Kidney (tissue), 22 donors: ENCODE measurements at places on chromosomes 16 and 17.

DNA sequence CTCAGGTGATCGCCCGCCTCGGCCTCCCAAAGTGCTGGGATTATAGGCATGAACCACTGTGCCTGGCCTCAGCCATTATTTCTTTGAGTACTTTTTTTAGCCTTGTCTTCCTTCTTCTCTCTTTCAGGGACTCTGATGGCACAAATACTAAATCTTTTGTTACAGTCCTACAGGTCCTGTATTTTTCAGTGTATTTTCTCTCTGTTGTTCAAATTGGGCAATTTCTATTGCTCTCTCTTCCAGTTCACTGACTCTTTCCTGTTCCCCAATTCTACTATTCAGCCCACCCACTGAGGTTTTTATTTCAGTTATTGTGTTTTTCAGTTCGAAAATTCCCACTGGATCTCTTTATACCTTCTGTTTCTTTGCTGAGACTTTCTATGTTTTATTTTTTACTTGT is 7.5 kb upstream of the DOK4 start:
- no peak for DNase-seq
- no peaks in the 10 kb centered on the region for H3K36me3 ChIP-seq
- no peaks in the 10 kb centered on the region for H3K4me1 ChIP-seq
- no peak overlapping the region for H3K27ac ChIP-seq
- no peaks in the 10 kb centered on the region for H3K27me3 ChIP-seq

DNA sequence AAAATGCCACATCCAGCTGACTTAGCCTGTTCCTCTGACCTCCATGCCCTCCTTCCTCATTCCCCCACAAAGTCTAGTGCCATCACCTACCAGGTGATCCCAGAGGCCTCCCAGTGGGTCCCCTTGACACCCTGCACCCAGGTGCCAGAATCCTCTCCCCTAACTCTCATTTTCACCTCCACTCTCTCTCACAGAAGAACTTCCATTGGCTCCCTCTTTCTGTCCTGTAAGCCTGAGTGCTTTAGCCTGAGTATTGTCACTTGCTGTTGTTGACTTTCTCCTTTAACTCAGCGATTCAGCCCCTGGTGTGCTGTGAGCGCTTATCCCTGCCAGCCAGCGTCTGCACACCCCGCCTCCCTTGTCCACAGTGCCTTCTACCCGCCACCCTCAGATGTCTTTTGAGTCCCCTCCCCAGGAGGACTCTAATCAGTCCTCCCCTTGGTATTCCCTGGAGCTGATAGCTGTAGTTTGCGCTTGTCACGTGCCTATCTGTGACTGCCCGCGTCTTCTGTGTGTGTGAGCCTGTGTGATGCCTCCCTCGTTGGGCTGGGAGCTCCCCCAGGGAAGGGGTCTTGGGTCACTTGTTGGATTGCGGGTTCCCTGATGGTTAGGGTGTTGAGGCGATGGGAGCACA is 31.9 kb downstream of the ARHGAP23 start:
- H3K27ac ChIP-seq: no peak overlapping the region
- DNase-seq: no peak
- no peaks in the 10 kb centered on the region for H3K27me3 ChIP-seq
- no peak overlapping the region for H3K4me3 ChIP-seq
- no peaks in the 10 kb centered on the region for H3K4me1 ChIP-seq
- no peaks in the 10 kb centered on the region for H3K36me3 ChIP-seq

DNA sequence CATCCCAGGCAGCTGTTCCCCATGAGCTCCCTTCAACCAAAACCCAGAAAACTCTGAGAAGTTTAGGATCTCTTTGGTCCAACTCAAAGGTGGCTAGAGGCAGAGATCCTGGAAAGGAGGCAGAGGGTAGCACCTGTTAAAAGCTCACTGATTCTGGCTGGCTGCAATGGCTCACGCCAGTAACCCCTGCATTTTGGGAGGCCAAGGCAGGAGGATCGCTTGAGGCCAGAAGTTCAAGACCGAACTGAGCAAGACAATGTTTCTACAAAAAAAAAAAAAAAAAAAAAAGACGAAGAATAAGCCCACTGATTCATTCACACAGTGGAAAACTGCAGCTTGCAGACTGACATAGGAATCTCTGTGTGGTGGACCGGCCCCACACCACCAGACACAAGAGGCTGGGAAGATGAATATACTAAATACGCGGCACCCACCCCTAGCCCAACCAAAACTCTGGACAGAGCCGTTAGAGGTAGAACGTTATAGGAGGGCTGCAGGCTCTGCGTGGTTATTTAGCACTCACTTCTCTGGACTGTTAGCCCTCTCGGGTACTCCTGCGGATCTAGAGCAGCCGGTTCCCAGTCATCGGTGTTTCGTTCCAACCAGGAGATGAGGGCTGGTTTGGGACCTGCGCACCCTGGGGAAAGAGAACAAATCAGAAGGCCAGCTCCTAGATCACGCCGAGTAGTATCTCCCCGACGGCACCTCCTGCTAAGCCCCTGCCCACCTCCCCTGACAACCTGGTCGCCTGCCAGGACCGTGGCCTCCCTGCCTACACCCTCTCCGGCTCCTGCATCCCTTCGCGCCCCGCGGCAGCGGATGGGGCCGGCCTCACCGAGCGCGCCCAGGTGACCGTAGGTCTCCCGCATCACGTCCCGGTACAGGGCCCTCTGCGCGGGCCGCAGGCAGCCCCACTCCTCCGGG is 925 bp downstream of the ZNF689 start:
- H3K36me3 ChIP-seq: peaks cover 13% of the 10 kb centered on the region
- DNase-seq: peak; percentile 78
- peak overlapping the region; percentile 97 for H3K27ac ChIP-seq
- H3K27me3 ChIP-seq: no peaks in the 10 kb centered on the region
- peak overlapping the region; percentile 87 for H3K4me3 ChIP-seq
- no peaks in the 10 kb centered on the region for H3K4me1 ChIP-seq

- H3K36me3 ChIP-seq: no peaks in the 10 kb centered on the region
- H3K27me3 ChIP-seq: peaks cover 16% of the 10 kb centered on the region
- no peak for DNase-seq
- no peak overlapping the region for H3K27ac ChIP-seq
- H3K4me1 ChIP-seq: no peaks in the 10 kb centered on the region
Observed at GRCh38 chr17:60145006-60145935, 4.5 kb upstream of the CA4 start.

DNA sequence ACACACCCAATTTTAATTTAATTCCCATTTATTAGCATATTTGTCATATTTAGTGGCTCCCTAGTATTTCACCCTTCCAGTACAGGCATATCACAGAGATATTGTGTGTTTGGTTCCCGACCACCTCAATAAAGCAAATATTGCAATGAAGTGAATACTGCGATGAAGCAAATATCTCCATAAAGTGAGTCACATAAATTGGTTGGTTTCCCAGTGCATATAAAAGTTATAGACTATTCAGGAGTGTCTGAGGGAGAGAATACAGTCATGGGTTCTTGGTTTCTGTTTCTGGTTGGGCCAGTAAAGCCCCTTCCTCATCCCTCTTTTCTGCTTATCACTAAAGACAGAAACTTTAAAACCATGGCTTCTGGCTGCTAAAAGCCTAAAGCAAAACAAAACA is 295.4 kb upstream of the AXIN2 start:
- no peaks in the 10 kb centered on the region for H3K27me3 ChIP-seq
- H3K4me1 ChIP-seq: no peaks in the 10 kb centered on the region
- no peaks in the 10 kb centered on the region for H3K36me3 ChIP-seq
- no peak overlapping the region for H3K27ac ChIP-seq

- no peaks in the 10 kb centered on the region for H3K36me3 ChIP-seq
- no peaks in the 10 kb centered on the region for H3K27me3 ChIP-seq
- peak overlapping the region; percentile 10 for H3K27ac ChIP-seq
Observed at GRCh38 chr17:68381076-68381900, 76.0 kb downstream of the WIPI1 start.

DNA sequence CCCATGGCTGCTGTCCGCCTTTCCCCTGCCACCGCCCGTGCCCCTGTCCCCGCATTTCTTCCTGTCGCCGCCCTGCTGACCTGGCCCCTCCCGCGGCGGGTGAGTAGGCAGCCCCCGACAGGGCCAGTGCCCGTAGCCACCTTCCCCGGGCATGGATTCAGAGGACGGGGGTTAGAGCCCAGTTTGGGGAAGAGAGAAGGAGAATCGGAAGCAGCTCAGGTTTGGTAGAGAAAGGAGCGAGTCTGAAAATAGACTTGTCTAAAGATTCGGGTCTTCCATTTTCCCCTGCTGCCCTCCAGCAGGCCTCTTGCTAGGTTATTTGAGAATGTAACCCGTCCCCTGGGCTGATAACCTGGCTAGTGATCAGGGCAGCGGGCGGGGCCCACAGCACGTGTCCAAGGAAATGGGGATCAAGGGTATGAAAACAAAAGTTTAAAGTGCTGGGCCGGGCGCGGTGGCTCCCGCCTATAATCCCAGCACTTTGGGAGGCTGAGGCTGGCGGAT is 7.9 kb upstream of the CLDN9 start:
- H3K4me1 ChIP-seq: no peaks in the 10 kb centered on the region
- no peaks in the 10 kb centered on the region for H3K36me3 ChIP-seq
- no peak overlapping the region for H3K27ac ChIP-seq

DNA sequence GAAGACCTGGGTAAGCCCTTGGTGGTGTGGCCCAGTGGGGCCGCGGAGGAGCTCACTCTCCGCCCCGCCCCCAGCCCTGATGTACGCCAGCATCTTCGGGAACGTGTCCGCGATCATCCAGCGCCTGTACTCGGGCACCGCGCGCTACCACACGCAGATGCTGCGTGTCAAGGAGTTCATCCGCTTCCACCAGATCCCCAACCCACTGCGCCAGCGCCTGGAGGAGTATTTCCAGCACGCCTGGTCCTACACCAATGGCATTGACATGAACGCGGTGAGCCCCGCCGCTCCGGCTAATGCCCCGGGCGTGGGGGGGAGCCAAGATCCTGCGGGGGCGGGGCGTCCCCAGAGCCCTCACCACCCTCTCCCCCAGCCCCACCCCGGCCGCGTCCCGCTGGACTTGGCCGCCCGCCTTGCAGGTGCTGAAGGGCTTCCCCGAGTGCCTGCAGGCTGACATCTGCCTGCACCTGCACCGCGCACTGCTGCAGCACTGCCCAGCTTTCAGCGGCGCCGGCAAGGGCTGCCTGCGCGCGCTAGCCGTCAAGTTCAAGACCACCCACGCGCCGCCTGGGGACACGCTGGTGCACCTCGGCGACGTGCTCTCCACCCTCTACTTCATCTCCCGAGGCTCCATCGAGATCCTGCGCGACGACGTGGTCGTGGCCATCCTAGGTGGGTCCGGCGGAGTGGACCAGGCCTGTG is 12.1 kb upstream of the DCAF7 start:
- no peak overlapping the region for H3K27ac ChIP-seq
- DNase-seq: peak; percentile 72
- no peak overlapping the region for H3K4me3 ChIP-seq

DNA sequence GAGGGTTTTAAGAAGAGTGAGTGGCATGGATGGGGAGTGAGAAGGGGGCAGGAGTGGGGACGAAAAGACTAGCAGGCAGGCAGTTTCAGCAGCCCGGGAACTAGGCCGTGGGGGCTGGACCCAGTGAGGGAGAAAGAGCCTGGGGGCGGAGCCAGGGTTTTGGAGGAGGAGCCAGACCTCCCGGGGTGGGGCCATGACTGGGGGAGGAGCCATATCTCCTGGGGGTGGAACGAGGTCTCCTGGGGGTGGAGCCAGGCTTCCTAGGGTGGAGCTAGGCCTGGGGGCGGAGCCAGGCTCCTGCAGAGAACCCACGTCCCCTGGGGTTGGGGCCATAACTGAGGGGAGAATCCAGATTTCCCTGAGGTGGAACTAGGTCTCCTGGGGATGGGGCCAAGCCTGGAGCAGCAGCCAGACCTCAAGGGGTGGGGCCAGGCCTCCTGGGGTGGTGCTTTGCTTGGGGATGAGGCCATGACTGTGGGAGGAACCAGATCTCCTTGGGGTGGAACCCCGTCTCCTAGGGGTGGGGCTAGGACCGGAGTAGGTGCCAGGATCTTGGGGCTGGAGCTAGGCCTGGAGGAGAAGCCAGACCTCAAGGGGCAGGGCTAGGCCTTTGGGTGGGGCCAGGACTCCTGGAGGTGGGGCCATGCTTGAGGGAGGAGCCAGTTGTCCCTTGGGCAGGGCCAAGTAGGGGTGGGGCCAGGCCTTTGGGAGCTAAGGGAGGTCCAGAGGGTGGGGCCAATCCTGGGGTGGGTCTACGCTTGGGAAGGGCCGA is 41.7 kb upstream of the JPH3 start:
- no peak overlapping the region for H3K4me3 ChIP-seq
- no peak overlapping the region for H3K27ac ChIP-seq
- H3K36me3 ChIP-seq: no peaks in the 10 kb centered on the region
- H3K27me3 ChIP-seq: no peaks in the 10 kb centered on the region
- H3K4me1 ChIP-seq: no peaks in the 10 kb centered on the region

DNA sequence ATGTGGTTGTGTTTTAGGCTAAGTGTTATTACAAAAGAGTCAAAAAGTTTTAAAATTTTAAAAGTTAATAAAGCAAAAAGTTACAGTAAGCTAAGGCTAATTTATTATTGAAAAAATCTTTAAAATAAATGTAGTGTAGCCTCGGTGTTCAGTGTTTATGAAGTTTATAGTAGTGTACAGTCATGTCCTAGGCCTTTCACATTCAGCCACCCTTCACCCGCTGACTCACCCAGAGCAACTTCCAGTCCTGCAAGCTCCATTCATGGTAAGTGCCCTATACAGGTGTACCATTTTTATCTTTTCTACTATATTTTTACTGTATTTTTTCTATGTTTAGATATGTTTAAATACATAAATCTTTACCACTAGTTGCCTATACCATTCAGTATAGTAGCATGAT is 98.5 kb upstream of the RPRML start:
- DNase-seq: no peak
- no peaks in the 10 kb centered on the region for H3K4me1 ChIP-seq
- H3K4me3 ChIP-seq: no peak overlapping the region

DNA sequence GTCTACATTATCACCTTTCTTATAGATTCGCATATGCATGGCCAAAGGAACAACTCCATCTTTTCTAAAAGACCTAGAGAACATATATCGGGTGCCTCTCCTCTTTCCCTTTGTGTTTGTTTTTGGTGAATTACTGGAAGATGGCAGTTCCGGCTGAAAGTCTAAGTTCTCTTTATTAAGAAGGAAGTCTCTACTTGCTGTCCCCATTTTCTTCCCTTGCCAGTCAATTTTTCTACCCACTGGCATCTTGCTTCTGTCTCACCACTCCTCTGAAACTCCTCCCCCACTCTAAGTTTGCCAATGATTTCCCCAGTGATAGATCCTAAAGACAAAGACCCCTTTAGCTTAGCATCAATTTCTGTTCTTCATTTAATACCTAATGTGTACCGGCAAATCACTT is 93.9 kb upstream of the CORO6 start:
- no peak overlapping the region for H3K27ac ChIP-seq
- no peak for DNase-seq
- no peaks in the 10 kb centered on the region for H3K36me3 ChIP-seq

- peak within 1 kb of the TSS; percentile 43 for H3K27ac ChIP-seq
- no peaks in the 10 kb centered on the region for H3K4me1 ChIP-seq
- H3K4me3 ChIP-seq: peak within 1 kb of the TSS; percentile 70
- no peaks in the 10 kb centered on the region for H3K27me3 ChIP-seq
- peak; percentile 54 for DNase-seq
- no peaks in the 10 kb centered on the region for H3K36me3 ChIP-seq
Observed at GRCh38 chr16:1414532-1415260, at the start of gene UNKL. UNKL (minus strand) TSS chr16:1414704; CDS start chr16:1414691, 13 bp downstream.

DNA sequence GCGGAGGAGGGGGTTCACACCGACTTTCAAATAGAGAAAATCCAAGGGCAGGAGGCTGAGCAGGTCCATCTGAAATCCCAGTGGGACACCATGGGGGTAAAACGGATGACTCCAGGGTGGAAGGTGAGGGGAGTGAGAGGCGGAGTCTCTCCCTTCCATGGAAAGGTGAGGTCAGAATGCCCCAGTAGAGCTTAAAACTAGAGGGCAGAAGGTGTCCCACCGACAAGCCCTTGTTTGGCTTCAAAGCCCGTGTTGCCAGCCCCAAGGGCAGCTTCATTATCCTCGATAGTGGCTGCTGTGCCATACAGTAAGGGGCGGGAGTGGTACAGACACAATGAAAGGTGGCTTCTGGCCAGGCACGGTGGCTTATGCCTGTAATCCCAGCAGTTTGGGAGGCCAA is 55.7 kb downstream of the CNGB1 start:
- no peaks in the 10 kb centered on the region for H3K36me3 ChIP-seq
- DNase-seq: no peak
- no peaks in the 10 kb centered on the region for H3K27me3 ChIP-seq
- H3K4me1 ChIP-seq: no peaks in the 10 kb centered on the region
- H3K4me3 ChIP-seq: no peak overlapping the region
